Posterior vena cava (tissue), 2 donors: ENCODE measurements at places on chromosomes 16 and 17. TPM values are rescaled to one million over a fixed set of nuclear protein-coding genes. Genes with fewer than 3 reads are reported as not detected.

DNA sequence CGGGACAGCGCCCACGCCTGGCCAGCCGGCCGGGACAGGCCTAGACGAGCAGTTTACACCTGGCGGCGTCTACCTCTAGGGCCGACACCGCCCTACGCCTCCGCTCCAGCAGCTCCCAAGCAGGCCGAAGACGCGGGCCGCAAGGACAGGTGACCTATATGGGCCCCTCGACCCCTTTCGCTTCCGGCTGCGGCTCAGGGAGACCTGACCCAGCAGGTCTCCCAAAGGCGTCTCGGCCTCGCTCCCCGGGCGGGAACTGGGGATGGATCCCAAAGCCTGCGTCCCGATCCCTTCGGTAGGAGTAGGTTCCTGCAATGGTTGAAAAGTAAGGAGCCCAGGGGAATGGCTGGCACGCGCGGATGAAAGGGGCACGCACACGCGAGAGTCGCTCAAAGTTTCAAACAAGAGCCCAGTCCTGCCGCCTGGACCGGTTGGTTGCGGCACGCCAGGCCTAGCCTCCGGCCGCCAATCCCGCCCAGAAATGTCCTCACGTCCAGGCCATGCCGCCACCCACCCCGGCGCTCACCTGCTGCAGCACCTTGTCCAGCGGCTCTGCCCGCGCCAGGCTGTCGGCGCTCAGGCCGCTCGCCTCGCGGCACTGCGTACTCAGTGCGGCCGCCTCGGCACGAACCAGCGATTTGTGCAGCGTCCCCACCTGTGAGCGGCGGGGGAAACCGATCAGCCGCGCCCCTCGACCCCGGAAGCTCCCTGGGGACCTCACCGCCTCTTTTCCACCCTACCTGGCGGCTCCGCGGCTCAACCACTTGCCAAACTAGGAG is 630 bp downstream of the ESRP2 start:
- no peak for DNase-seq

DNA sequence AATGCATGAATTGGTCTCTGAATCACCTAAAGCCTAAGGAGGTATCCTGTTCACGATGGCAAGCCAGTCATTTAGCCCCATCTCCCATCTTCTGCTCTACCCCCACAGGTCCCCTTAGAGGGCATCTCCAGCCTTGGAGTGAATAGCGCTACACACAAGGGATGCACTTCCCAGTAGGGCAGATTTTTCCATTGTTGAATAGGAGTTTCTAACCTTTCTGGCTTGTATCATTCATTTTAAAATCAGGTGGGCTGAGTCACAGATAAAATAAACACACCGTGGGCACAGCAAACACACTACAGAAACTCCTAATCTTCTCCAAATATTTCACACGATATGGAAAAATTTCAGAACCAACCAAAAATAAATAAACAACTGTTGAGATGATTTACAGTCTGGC is 201.2 kb upstream of the NOG start:
- no peak for DNase-seq

- DNase-seq, result no peak
Observed at GRCh38 chr17:37608351-37609169, 658 bp downstream of the SYNRG start.

DNA sequence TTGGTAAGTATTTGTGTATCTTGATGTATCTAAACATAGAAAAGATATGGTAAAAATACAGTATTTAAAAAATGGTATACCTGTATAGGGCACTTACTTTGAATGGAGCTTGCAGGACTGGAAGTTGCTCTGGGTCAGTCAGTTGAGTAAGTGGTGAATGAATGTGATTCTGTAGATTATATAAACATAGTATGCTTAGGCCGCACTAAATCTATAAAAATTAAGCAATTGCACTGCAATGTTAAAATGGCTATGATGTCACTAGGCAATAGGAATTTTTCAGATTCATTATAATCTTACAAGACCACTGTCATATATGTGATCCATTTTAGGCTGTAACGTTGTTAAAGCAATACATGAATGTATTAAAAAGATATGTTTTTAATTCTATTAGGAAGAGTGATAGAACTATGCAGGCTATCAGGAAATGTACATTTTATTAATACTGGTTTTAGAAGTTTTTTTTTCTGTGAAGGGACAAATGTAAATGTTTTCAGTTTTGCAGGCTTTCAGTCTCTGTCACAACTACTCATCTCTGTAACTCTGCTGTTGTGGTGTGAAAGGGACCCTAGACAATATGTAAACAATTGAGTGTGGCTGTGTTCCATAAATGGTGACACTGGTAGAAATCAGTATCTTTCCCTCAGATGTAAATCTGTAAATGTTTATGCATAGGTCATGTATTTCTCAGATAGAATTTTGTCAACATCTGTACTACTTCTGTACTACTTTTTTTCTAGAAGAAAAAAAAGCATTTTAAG is 10.5 kb downstream of the CBFB start:
- no peak for DNase-seq

- DNase-seq, result peak; percentile 16
Observed at GRCh38 chr17:50944902-50945720, 79.0 kb upstream of the TOB1 start.

Gene BCAR1
- total RNA-seq, result 48.7 TPM

GRCh38 chr16:35154627-35155026 is 1695.2 kb downstream of the TP53TG3F start:
- no peak for DNase-seq

Gene ARL17A
- total RNA-seq, result 14.7 TPM

DNA sequence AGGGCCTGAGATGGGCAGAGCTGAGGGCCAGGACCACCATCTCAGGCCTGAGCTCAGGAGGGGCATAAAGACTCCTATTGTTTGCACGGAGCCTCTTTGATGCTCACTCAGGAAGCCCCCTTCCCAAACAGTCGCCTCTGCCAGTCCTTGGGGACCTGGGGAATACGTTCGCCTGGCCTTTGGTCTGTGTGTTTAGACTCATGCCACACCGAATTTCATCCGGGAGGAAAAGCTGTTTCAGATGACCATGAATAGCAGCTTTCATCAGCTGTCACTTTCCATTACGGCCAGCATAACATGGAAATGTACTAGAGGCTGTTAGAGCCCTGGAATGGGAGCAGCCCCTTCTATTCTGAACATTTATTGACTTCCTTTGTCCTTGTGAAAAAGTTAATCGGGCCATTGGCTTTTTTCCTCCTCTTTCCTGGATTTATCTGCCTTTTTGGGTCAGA is 139.0 kb downstream of the HS3ST3A1 start:
- DNase-seq, result no peak

Gene LGALS9B
- total RNA-seq, result not detected
